ENCODE measurements at places on chromosomes 1 and 21.
A peak's percentile ranks its signal among the peaks of the same experiment; 100 is the strongest.

DNA sequence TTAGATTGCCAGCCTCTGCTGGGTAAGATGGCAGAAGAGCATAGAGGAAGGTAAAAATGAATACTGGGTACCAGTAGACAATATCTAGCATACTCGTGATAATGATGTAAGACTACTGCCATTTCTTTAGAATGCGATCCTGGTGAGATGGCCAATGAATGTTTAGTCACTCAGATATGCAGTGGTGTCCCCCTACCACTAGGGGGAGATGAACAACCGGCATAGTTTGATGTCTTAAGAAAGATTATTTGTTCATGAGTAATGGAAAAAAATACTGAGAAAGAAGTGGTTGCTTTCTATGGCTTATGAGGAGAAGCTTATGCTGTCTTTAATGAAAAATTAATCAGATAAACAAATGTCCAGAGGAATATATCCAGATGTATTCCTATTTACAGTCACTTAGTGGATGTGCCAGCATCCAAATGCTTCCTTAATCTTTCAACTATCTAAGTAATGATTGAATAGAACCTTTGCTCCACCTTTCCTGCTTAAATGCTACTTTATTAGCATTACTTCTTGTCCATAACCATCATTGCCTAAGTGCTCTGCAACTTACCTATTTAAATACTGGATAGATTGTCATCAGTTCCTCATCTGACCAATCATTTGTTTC lies 256.6 kb downstream of the ST6GALNAC3 start:
- no peak for DNase-seq

GRCh38 chr1:44442791-44443190 lies 37.7 kb downstream of the RNF220 start:
- no peak for DNase-seq

DNA sequence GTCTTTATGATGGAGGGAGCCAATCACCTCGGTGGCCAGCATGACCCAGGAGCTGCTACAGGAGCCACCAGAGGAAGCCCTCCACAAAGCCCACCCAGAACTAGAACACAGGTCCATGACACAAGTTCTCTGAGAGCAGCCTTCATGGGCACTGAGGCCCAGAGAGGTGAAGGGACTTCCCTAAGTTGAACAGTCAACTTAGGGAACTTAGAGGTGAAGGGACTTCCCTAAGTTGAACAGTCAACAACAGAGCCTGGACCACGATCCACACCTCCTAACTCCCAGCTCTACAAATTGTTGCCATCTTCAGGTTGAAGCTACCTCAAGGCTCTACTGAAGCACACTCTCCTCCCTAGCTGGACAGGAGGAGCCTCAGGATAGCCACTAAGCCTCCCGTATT lies 132.7 kb downstream of the CCDC185 start:
- DNase-seq = no peak

- no peak for DNase-seq
Measured at GRCh38 chr1:164716992-164717703, 158.2 kb downstream of the PBX1 start.

DNA sequence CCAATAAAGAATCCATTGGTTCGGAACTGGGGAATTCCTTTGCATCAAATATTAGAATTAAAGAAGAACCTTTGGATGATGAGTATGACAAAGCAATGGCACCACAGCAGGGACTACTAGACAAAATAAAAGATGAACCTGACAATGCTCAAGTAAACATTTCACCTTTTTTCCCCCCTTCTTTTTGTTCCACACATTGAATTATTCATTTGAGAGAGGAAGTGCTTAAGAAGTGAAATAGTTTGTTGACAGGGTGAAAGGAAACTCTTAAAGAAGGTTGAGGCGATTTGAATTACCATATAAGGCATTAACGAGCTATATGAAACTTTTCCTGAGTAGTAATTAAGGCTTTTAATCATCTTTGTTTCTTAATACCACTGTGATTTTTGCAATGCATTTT lies 93.1 kb downstream of the ZMYM4 start:
- no peak for DNase-seq

DNA sequence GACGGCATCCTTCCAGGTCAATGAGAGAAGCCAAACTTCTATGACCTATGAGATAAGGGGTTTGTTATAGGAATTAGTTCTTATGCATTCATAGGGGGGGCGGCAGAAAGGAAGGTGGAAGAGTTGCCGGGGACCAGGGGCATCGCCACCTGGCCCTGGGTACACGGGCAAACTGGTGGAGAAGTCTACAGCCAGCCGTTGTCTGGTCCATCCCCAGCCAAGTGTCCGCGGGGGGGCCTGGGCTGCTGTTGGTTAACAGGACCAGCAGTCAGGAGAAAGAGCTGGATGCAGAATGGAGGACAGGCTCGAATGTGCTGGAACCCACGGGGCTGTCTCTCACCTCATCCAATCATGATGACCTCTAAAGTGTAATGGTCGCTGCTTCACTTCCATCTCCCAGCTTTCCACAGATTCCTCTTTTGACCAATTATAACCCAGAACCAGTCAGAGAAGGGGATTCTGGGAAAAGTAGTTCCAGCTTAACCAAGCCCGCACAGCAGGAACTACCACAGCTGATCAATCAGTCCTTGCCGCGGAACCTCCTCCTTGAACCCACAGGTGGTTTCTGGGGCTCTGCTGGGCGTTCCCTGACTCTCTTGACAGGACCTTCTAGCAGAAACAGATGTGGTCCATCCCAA lies 17.8 kb downstream of the TMEM51 start:
- DNase-seq = no peak

DNA sequence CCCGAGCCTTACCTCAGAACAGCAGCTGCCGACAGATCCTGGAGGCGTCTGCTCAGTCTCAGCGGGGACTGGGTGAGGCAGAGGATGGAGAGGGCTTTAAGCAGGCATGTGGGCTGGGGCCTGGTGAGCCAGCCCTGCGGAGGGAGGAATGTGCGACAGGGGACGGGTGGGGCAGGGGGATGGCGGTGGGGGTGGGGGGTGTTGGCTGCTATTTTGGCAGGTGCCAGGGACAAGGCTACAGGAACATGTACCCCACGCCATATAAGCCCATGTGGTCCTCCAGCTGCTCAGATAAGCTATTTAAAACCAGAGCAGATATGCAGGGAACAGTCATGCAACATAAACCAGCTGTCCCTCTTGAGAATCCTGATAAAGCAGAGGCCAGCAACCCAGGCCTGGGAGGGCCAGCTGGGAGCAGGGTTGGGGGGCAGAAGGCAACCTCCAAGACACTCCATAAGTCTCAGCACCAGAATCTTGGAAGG lies at the start of gene TNNT2:
Gene TNNT2 (minus strand): TSS at position 70 of the 482 bp plus-strand sequence. CDS start 4,426 bp downstream, outside the sequence.
- peak; percentile 61 for DNase-seq
